Type B pancreatic cell (in vitro differentiated cells): ENCODE measurements at places on chromosomes 5 and 9.

- no peaks in the 10 kb centered on the region for H3K27me3 ChIP-seq
- no peak overlapping the region for H3K27ac ChIP-seq
- no peak for DNase-seq
- no peaks in the 10 kb centered on the region for H3K4me1 ChIP-seq
- H3K36me3 ChIP-seq: no peaks in the 10 kb centered on the region
- no peak overlapping the region for H3K4me3 ChIP-seq
Observed at GRCh38 chr9:22898591-22898990, 452.0 kb downstream of the DMRTA1 start.

GRCh38 chr9:76557674-76558225 is 98.8 kb downstream of the GCNT1 start:
- H3K4me3 ChIP-seq: no peak overlapping the region
- no peak for DNase-seq
- peaks cover 11% of the 10 kb centered on the region for H3K4me1 ChIP-seq
- no peaks in the 10 kb centered on the region for H3K27me3 ChIP-seq
- H3K27ac ChIP-seq: no peak overlapping the region
- H3K36me3 ChIP-seq: no peaks in the 10 kb centered on the region

DNA sequence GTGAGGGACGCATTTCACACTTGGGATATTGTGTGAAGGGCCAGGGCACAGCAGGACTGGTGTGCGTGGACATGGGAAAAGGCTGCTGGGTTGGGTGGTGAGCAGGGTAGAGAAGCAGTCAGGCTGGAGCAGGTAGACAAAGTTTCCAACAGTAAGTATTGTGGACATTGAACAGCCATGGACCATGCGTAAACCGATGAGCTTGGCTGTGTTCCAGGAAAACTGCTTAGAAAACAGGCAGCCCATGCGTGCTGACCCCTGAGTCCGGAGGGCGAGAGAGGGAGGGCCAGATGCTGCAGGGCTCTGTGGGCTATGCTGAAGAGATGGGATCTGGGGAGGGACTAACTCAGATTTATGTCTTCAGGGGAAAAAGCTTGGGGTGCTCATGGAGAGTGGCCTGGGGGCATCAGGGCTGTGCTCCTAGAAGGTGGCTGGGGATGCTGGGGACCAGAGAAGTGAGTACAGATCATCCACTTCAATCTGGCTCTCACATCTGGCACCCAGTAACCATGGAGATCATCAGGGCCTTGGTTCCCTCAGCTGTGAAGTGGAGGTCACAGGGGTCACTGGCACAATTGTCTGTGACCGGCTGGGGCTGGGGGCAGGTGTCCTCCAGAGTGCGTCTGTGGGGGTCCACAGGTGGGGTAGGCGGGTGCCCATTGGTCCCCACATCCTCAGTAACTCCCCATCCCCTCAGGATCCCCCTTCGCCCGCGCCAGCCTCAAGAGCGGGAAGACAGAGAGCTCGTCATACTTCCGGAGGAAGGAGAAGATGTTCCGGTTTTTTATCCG is 93.3 kb downstream of the CACNA1B start:
- H3K36me3 ChIP-seq: no peaks in the 10 kb centered on the region
- no peak overlapping the region for H3K27ac ChIP-seq
- no peak overlapping the region for H3K4me3 ChIP-seq
- peaks cover 8% of the 10 kb centered on the region for H3K4me1 ChIP-seq
- H3K27me3 ChIP-seq: no peaks in the 10 kb centered on the region

DNA sequence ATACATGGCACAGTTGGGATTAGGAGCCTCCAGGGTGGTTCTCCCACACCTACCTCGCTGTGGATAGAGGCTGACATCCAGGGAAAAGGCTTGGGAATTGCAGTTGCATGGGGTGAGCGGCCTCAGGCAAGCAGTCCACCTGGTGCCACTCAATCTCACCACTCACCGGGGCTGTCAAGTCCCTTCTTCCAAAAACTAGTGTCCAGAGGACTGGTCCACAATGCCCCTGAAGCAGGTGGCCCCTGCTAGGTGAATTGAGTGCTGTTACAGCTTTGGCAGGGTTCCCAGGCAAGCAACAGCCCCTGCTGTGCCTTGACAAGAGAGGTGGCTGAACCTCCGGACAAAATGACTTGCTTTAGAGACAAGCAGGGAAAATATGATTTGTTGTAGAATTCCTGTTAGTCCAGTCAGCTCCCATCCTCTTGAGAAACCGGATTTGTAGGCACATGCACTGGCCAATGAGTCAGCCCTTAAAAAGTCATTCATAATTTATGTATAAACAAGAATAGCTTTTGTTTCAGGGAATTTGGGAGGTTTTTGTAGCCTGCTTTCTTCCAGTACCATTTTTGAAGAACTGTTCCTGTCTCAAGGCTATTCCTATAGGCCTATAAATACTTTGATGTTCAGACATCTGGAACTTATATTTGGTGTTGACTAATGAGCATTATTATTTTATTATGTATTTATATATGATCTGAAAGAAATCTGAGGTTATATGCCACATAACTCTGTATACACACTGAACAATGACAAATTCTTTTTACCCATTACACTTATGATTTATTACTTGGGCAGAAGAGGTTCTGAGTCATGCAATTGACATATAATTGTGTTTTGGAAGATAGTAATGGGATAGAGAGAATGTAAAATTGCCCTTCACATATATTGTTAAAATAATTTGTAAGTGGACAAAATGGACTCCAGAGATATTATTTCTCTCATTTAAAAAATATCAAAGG is 411.1 kb downstream of the ACTL7B start:
- H3K36me3 ChIP-seq: no peaks in the 10 kb centered on the region
- H3K4me3 ChIP-seq: peak overlapping the region; percentile 40
- no peak for DNase-seq
- peaks cover 22% of the 10 kb centered on the region for H3K4me1 ChIP-seq
- no peaks in the 10 kb centered on the region for H3K27me3 ChIP-seq
- peak overlapping the region; percentile 85 for H3K27ac ChIP-seq

DNA sequence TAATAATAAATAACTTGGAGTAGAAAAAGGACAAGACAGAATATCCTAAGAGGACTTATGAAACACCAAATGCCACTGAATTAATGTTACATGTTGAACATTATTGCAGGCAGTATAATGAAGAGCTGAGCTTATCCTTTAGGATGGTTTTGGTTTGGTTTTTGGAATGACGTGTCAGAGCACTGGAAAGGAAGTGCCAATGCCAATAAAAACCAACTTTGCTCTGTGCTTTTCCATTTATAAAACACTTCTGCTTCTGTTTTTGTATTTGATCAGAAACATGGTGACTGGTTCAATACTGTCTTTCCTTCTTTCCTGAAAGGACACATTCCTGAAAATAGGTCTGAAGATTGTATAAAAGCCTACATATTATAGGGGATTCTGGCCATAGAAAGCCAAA is 4.2 kb downstream of the MEGF10 start:
- DNase-seq: no peak
- H3K27ac ChIP-seq: no peak overlapping the region

DNA sequence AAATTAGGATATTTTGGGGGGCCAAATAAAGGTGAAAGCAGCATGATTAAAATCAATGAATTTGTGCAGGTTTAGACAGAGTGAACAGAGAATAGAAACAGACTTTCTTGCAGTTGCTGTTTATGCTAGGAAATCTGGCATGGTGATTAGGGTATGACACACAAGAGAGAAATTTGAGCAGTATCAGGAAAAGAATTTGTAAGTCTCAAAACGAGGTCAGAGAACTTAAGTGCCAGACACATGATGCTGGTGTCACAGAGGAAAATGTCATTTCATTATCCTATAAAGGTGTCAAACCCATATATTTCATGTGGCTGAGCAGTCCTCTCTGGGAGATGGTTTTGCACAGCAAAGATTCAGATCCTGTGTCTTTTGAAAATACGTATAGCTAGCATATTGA is 15.7 kb downstream of the LVRN start:
- no peak for DNase-seq
- H3K27ac ChIP-seq: no peak overlapping the region
- H3K4me3 ChIP-seq: no peak overlapping the region
- no peaks in the 10 kb centered on the region for H3K27me3 ChIP-seq

DNA sequence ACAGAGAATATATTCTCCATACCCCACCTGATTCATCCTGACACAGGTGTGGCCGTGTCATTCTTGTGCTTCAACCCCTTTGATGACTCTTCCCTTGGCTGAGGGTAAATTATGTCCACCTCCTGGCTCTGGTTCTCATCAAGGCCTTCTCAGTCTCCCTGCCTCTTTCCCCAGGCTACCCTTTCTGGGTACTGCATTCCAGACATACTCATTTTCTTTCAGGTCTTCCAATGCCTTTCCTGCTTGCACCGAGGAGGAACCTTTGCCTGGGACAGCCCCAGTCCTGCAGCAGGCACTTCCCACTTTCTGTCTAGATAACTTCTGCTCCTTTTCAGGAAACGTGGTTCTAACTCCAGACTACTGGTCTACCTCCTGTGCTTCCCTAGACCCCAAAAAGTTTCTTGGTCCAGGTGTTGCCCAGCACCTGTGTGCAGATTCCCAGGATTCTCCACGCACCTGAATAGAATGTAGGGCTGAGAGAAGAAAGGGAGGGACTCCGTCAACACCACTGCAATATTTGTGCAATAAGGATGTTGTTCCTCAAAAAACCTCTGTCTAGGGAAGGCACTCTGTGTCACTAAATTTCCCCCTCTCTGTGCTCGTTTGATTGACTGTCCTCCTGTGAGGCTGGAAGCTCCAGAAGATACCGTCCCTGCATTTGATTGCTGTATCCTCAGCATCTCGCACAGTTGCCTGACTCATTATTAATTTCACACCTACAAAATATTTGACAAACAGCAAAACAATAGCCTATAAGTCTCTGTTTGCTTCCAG is 255.4 kb upstream of the NFIL3 start:
- peak overlapping the region; percentile 34 for H3K4me3 ChIP-seq
- H3K27me3 ChIP-seq: no peaks in the 10 kb centered on the region
- no peak overlapping the region for H3K27ac ChIP-seq
- H3K36me3 ChIP-seq: no peaks in the 10 kb centered on the region

- H3K27ac ChIP-seq: no peak overlapping the region
- H3K27me3 ChIP-seq: no peaks in the 10 kb centered on the region
- peaks cover 1% of the 10 kb centered on the region for H3K4me1 ChIP-seq
- no peaks in the 10 kb centered on the region for H3K36me3 ChIP-seq
- no peak for DNase-seq
- no peak overlapping the region for H3K4me3 ChIP-seq
Observed at GRCh38 chr9:112360047-112360804, 19.7 kb upstream of the HSDL2 start.

DNA sequence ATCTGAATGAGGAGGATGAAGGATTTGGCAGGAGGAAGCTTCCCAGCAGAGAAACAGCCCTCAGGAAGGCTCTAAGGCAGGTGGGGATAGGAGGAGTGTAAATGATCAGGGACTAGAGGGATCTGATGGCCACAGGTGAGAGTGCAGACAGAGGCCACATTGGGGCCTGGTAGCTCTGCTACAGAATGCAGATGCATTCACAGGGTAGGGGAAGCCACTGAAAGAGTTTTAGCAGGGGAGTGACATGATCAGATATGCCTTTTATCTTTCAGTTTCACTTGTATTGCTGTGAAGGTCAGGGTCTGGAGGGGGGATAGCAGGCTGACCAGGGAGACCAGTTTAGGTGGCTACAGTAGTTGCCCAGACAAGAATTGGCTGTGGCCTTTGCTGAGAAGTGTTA is 3.0 kb downstream of the TXNDC15 start:
- no peak for DNase-seq
- no peaks in the 10 kb centered on the region for H3K27me3 ChIP-seq
- H3K4me1 ChIP-seq: peaks cover 26% of the 10 kb centered on the region
- H3K27ac ChIP-seq: peak overlapping the region; percentile 17
- H3K4me3 ChIP-seq: peak overlapping the region; percentile 16

- H3K4me1 ChIP-seq: peaks cover 4% of the 10 kb centered on the region
- no peak for DNase-seq
- H3K4me3 ChIP-seq: no peak overlapping the region
- H3K27ac ChIP-seq: no peak overlapping the region
Observed at GRCh38 chr5:125214080-125214479, 467.6 kb upstream of the ZNF608 start.

DNA sequence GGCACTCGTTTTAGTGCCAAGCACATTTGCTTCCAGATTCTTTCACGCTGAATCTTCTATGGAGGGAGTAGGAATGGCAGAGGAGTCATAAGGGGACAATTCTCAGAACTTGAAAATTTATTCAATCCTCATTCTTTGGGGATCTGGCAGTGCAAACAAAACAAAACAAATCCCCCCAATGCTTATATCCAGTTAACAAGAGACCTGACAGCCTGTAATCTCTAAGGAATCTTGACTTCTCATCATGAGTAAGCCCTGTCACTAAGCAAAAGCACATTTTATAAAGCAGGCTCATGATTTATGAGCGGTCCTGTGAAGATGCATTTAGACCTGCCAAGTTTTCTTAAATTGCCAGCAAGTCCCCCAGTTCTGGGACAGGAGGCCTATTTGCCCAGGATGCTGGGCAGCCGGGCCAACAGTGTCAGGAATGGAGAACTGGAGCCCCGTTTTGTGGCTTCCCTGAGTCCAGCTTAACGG is 513.9 kb downstream of the CTNND2 start:
- peaks cover 9% of the 10 kb centered on the region for H3K4me1 ChIP-seq
- H3K27ac ChIP-seq: no peak overlapping the region
- no peak for DNase-seq

DNA sequence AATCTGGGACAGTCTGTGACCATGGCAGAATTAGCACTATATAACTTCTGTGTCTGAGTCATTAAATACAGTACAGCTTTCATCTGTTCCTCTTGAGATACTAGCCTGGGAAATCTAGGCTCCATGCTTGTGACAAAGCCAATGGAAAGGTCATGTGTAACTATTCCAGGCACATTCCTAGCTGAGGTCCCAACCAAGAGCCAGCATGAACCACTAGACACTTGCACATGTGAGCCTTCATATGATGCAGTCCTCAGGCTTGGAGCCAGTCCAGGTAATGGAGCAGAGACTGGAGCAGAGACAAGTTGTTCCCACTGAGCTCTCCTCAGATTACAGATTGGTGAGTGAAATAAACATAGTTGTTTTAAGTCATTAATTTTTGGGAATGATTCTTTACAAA is 412.4 kb upstream of the ZNF462 start:
- DNase-seq: no peak
- H3K4me1 ChIP-seq: peaks cover 22% of the 10 kb centered on the region
